ENCODE measurements at places on chromosomes 3 and 15.

DNA sequence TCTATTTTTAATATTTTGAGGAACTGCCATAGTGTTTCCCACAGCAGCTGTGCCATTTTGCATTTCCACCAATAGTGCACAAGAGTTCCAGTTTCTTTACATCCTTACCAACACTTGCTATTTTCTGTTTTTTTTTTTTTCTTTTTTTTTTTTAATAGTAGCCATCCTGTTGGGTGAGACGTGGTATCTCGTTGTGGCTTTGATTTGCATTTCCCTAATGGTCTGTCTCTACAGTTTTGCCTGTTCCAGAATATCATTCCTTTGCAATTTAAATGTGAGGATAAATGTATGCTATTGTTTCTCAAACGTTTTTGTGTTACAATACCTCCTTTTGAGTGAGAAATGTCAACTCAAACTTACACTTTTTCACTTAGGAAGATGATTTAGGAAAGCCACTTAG lies 22.4 kb downstream of the RCN2 start:
- no peak for DNase-seq

GRCh38 chr3:106510206-106510605 lies 641.4 kb upstream of the CBLB start:
- no peak for DNase-seq

DNA sequence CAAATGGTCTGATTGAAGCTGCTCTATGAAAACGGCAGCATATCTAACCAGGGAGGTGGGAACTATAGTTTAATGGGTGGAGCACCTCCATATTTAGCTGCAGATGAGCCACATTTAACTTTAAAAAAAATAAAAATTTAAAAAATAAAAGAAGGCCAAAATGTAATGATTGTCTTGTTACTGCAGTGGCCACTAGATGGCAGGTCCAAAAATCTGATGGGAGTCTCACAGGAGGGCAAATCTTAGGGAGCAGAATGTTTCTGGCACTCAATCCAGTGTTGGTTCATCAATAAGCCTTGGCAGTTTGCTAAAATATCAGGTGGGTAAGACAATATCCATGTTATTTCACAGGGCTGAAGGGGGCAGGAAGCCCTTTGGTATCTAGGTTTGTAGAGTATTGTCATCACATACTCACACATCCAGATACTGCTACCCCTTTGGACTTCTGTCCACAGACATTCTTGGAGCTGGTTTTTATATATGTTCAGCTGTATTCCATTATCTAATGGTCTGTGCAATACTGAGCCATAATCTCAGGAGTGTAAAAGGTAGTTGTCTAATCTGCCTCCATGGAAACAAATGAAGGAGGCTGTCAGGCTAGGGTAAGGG lies 233.3 kb downstream of the TIGIT start:
- no peak for DNase-seq

GRCh38 chr3:110593749-110594148 lies 477.9 kb upstream of the NECTIN3 start:
- DNase-seq: no peak

GRCh38 chr3:38454178-38454883 lies 641 bp downstream of the ACVR2B start:
- no peak for DNase-seq

All from cortex of kidney (tissue), 1 donor.